Activated CD8-positive, alpha-beta memory T cell treated with anti-CD3 and anti-CD28 coated beads for 36 hours (primary cell): ENCODE measurements at places on chromosomes 5 and 9. TPM values are rescaled to one million over a fixed set of nuclear protein-coding genes. Genes with fewer than 3 reads are reported as not detected.

The FSD1L gene
- 3.2 TPM for total RNA-seq

The RNF180 gene
- not detected for total RNA-seq

The MSANTD3 gene
- total RNA-seq: 19.9 TPM

The CSNK1G3 gene
- total RNA-seq: 39.9 TPM

The SLC6A18 gene
- not detected for total RNA-seq

The NR5A1 gene
- total RNA-seq: not detected

The DNAH5 gene
- total RNA-seq: not detected

The SPEF2 gene
- 8.3 TPM for total RNA-seq

The PCDHB2 gene
- total RNA-seq: not detected

The INSYN2B gene
- total RNA-seq: not detected

The VAV2 gene
- 6.7 TPM for total RNA-seq

The PHF24 gene
- not detected for total RNA-seq

The C5orf24 gene
- 29.2 TPM for total RNA-seq

The STPG3 gene
- not detected for total RNA-seq

The PHYHD1 gene
- total RNA-seq: not detected

The FOXE1 gene
- total RNA-seq: not detected

The LCN2 gene
- not detected for total RNA-seq

The LOX gene
- total RNA-seq: not detected

The SLC45A2 gene
- not detected for total RNA-seq

The ZDHHC11 gene
- 5.9 TPM for total RNA-seq

The EIF4E1B gene
- total RNA-seq: not detected

The LNPEP gene
- 37.6 TPM for total RNA-seq

The PCDHA2 gene
- not detected for total RNA-seq

The EIF4EBP3 gene
- total RNA-seq: 13.6 TPM

The ENG gene
- total RNA-seq: 19.0 TPM

The GABRA6 gene
- total RNA-seq: not detected

The MAMDC4 gene
- total RNA-seq: 14.1 TPM

The FLT4 gene
- 4.4 TPM for total RNA-seq

The ADAMTS13 gene
- 0.89 TPM for total RNA-seq

The CATSPER3 gene
- total RNA-seq: 0.17 TPM

The SPINK5 gene
- not detected for total RNA-seq

The SV2C gene
- not detected for total RNA-seq
